Stimulated activated CD4-positive, alpha-beta T cell treated with anti-CD3 and anti-CD28 coated beads, Interleukin-12 subunit alpha, Interleukin-12 subunit beta, amount 100 ng/mL, for 24 hours (primary cell): ENCODE measurements at places on chromosomes 2 and 18.

DNA sequence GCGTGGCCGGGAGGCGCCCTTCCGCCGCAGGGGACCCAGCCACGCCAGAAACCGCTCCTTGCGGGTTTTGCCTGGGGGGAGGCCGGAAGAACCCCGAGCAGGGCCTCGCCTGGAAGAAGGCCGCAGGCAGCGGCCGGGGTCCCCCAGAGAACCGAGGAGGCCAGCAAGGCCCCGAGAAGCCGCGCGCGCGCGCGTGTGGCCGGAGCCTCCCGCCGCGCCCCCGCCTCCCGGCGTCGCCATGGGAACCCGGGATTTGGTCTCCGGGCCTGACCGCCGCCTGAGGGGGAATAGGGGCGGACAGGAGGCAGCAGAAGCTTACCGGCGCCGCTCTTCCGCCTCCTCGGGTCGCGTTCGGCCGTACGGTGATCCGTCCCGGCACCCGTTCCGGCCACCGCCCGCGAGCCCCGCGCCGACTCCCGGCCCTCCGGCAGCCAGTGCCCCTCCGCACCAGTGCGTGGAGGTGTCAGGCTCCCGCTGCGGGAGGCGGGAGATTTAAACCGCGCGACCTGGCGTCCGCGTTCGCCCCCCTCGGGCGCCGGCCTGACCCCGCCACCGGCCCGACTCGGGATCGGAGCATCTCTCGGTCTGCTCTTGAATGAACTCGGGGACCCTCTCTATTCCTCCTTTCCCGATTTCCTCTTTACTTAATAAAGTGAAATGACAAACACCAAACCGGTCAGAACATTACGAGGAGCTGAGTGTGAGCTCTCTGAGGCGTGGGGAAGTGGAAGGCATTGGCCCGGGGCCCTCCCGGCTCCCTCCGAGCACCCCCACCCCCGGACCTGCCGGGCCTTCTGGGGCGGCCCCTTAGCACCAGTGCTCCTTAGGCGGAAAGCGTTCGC is at the start of gene ICA1L:
TSS of gene ICA1L (minus strand) at position 467 of the 842 bp plus-strand sequence. CDS start 42,757 bp downstream, outside the sequence.
- DNase-seq, result peak; percentile 33

- DNase-seq, result no peak
Measured at GRCh38 chr2:96207774-96208142, 869 bp downstream of the STARD7 start.

GRCh38 chr2:236512902-236513435 is 56.7 kb upstream of the ACKR3 start:
- DNase-seq, result no peak

GRCh38 chr2:45818591-45818990 is 167.1 kb downstream of the PRKCE start:
- no peak for DNase-seq

- no peak for DNase-seq
Measured at GRCh38 chr2:120396013-120396860, 50.3 kb downstream of the INHBB start.

- no peak for DNase-seq
Measured at GRCh38 chr2:121565389-121566250, 34.9 kb downstream of the RNU4ATAC start.

- no peak for DNase-seq
Measured at GRCh38 chr2:190460487-190460886, 52.3 kb downstream of the MFSD6 start.

DNA sequence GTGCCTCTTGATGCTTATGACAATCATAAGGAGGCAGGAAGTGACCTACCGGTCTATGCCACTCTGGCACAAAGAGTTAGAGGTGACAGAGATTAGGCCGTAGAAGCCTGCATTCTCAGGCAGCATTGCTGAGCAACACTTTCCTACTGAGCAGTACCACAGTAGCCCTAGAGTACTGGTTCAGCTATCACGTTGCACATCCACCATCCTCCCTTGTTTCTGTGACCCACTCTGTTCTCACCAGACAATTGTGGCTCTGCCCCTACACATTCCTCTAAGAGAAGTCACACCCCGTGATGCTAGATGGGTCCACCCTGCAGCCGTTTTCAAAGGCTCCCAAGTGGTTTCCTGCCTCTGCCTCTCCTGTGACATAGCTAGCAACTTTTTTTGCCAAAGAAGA is 22.6 kb upstream of the SUCLG1 start:
- peak; percentile 4 for DNase-seq
